ENCODE measurements at places on chromosomes 6 and 20. TPM values are rescaled to one million over a fixed set of nuclear protein-coding genes. Genes with fewer than 3 reads are reported as not detected.

KCNK16 gene
- not detected for total RNA-seq

NKX2-4 gene
- total RNA-seq = not detected

MYLK2 gene
- total RNA-seq = not detected

TMEM217 gene
- 0.38 TPM for total RNA-seq

TNFAIP3 gene
- 2.1 TPM for total RNA-seq

KIAA1755 gene
- total RNA-seq = not detected

COL11A2 gene
- total RNA-seq = under 0.01 TPM

AKAP12 gene
- 15.0 TPM for total RNA-seq

FAM83C gene
- total RNA-seq = 0.26 TPM

STX11 gene
- 0.51 TPM for total RNA-seq

ULBP2 gene
- 12.2 TPM for total RNA-seq

GSTA4 gene
- 26.8 TPM for total RNA-seq

C20orf144 gene
- not detected for total RNA-seq

RBL1 gene
- 3.2 TPM for total RNA-seq

HLA-B gene
- 59.5 TPM for total RNA-seq

CST7 gene
- not detected for total RNA-seq

KAT14 gene
- 11.6 TPM for total RNA-seq

PSORS1C1 gene
- total RNA-seq = 6.3 TPM

TP53TG5 gene
- total RNA-seq = not detected

DEFB113 gene
- total RNA-seq = not detected

BTNL2 gene
- total RNA-seq = 0.26 TPM

IPCEF1 gene
- total RNA-seq = under 0.01 TPM

TMEM200A gene
- total RNA-seq = 0.79 TPM

Data from bronchial epithelial cell (primary cell).